Activated T-helper 17 cell treated with anti-CD3 and anti-CD28 coated beads, Interleukin-2, amount 50 U/mL, for 72 hours (primary cell): ENCODE measurements at places on chromosomes 6 and 20. TPM values are rescaled to one million over a fixed set of nuclear protein-coding genes. Genes with fewer than 3 reads are reported as not detected.
A peak's percentile ranks its signal among the peaks of the same experiment; 100 is the strongest.

DNA sequence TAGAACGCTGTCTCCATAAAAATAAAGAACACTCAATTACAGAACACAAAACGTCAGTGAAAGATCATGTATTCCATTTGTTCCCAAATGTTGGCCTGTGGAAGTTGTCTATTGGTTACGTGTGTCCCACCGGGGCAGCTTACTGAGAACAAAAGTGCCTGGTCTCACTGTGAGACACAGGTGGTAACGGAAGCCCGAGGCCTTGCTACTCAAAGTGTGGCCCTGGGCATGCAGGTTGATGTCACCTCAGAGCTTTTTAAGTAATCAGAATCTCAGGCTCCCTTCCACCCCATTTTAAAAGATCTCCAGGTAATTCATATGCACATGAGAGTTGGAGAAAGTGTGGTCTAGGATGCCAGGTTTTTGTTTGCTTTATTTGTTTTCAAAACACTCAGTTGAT, 422.5 kb upstream of the OPRM1 start:
- ATAC-seq = no peak

RSPH4A gene
- 0.28 TPM for total RNA-seq

GRCh38 chr6:127392301-127392700, 48.9 kb upstream of the ECHDC1 start:
- ATAC-seq = no peak

GRCh38 chr6:3615391-3616380, 135.8 kb downstream of the PXDC1 start:
- no peak for ATAC-seq

DNA sequence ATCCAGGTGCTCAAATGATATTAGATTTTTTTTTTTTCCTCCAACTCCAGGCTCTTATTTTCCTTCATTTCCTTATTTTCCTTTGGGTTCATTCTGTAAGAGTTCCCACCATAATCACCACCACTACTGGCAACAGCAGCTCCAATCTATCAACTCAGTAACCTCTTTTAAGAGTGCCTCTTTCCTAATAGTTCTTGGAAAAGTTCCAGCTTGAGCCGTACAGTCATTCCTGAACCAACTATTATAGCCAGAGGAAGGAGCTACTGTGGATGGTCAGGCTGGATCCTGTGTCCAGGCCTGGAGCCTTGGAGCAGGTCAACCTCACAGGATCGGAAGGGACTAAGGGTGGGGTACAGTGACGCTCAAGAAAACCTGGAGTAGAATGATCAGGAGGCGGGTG, 4.2 kb upstream of the ANGPT4 start:
- ATAC-seq = no peak

- no peak for ATAC-seq
Measured at GRCh38 chr6:121645100-121645745, 209.8 kb downstream of the GJA1 start.

GRCh38 chr6:40631744-40632143, 44.6 kb upstream of the LRFN2 start:
- no peak for ATAC-seq

DNA sequence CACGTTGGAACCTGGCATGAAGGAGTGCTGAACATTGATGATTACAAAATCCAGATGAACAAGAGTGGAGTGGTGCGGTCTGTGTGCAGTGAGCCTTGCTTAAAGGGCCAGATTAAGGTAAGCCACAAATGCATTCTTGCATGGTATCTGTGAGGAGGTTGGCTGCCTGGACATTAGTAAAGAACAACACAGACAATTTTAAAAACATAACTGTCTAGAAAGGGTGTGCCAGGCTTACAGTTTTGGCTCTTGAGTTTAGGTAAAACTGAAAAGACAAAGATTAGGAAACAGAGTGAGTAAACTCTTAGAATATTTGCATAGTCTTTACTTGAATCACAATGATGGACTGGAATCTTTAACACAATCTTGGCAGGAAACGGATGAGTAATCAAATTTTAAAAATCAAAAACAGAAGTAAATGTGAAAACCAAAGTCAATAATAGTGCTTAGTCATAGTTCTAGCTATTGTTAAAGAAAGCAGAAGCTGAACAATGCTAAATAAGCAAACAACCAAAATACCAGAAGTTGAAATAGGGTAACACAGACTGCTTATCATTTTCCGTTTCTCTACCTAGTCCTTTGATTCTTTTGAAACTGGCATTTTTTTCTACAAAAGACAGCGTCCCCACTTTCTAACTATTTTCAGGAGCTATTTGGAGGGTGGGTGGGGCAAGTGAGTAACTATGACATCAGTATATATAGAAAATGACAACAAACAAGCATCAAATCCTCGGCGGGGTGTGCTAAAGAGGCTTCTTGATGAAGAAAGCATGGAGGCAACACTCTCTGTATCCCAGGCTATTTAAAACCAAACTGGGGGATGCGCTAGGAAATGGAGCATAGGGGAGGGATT, 185.8 kb upstream of the RAB32 start:
- ATAC-seq = peak; percentile 79
